ENCODE measurements at places on chromosomes 5 and 9.

- DNase-seq, result no peak
These were observed 30.6 kb upstream of the SPINK4 start for GRCh38 chr9:33209394-33209793.

GRCh38 chr5:135829681-135830383, 4.6 kb upstream of the SLC25A48 start:
- DNase-seq, result no peak

DNA sequence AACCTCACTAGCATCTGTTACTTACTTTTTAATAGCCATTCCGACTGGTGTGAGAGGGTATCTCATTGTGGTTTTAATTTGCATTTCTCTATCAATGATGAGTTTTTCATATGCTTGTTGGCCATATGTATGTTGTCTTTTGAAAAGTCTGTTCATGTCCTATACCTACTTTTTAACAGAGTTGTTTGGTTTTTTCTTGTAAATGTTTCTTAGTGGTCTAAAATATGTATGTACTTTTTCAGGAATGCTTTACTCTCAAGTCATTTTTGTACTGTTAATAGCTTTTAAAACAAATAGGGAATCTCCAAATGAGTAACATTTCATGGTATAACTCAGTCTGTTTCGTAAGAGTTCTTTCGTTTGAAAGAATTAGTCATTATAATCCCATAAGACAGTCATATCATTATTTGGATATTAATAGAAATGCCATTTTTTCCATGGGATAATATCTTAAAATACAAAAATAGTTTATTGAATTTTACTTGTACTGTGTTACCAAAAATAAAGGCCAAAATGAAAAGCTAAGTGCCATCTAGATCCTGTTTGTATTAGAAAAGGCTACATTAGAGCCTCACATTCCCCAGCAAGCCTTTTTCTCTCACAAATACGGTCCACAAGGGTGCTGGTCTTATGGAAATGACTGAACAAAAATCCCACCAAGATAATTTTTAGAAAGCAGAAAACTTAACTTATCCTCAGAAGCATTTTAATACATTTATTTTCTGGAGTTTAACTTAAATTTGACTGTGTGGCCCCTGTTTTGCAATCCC, 247.7 kb downstream of the PJA2 start:
- DNase-seq, result no peak

DNA sequence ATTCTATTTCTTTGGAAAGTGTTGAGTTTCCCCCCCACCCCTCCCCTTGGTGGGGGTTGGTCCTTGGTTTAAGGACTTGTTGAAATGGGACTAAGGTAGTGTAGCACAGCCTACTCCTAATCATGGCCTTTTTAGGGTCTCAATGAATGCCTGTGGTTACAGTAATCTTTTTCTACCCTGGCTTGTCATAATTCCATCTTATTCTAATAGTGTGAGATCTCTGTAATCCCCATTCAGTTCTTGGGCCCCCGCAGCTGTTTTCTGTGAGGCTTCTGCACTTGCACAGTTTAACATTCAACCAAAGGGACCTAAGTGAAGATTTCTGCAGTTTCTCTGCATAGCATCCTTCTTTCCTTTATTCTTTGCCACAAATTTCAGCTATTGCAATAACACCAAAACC, 30.7 kb downstream of the TNFSF15 start:
- no peak for DNase-seq

DNA sequence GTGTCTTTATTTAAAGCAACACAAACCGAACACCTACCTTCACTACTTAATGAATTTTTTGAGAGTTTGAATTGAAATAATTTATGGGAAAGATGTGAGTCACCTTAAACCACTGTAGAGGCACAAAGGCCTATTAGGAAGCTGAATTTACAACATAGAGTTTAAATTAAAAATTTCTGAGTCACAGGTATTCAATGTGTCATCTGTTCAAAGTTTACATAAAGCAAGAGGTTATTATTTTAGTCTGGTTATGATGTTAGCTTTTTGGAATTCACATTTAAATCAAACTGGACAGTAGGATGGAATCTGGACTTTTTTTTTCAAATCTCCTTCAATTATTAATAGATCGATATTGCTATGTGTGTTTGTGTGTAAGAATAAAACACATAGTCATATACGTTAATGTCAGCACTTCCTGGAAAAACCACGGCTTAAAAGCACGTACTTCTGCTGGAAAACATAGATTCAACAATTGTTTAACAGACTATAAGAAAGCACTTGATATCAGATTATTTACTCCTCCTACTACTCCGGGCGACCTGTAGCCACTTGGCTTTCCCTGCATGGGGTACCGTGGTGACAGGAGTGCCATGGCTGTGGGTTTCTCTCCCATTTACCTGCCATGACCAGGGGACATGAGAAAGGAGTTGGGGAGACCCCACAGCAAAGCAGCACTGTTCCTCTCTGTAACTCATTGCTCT, 638.6 kb downstream of the SEMA5A start:
- no peak for DNase-seq

DNA sequence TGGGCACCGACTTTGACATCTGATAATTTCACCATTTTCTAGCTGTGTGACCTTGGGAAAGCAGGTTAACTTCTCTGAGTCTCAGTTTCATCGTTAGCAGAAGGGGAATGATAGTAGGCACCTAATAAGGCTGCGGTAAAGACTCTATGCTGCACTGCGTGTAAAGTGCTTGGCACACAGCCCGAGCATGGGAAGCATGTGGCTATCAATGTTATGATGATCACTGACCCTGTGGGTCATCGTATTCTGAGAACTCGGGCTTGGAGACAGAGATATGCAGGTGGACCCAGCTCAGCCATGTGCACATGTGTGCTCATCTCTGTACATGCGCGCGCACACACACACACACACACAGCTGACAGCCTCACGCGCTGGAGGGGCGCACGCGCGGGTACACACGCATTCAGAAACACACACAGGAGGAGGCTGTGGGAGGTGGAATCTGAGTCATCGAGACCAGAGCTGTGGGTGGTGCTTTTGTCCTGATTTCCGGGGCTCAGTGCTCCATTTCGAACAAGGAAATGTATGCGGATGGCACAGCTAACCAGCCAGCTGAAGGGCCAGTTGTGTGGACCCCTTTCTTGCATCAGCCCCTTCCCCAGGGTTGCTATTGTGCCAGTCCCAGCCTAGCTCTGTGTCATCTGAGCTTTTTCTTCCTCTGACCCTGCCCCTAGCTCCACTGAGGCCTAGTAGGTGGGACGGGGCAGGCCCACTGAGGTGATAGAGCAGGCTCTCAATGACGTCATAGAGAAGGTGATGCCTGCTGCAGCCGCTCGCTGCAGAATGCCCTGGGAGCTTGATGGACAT, 11.1 kb upstream of the ARAP3 start:
- peak; percentile 69 for DNase-seq

- DNase-seq, result no peak
These were observed 286.3 kb upstream of the VLDLR start for GRCh38 chr9:2335260-2335659.

DNA sequence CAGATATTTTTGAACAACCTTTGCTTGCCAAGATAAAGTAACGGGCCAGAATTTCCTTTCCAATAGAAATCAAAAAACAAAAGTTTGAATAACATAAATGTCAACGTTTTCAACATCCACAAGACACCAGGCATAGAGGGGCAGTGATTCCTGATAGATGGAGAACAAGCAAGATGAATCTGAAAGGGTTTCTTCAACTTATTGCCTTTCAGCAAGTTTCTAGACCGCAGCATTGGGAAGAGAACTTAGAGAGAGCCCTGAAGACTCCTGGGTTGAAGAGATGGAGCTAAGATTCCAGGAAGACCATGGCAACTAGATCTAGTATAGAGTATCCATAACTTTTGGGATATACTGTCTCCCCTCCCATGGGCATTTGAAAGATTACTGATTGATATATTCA, 751.4 kb upstream of the CTNND2 start:
- DNase-seq, result no peak

DNA sequence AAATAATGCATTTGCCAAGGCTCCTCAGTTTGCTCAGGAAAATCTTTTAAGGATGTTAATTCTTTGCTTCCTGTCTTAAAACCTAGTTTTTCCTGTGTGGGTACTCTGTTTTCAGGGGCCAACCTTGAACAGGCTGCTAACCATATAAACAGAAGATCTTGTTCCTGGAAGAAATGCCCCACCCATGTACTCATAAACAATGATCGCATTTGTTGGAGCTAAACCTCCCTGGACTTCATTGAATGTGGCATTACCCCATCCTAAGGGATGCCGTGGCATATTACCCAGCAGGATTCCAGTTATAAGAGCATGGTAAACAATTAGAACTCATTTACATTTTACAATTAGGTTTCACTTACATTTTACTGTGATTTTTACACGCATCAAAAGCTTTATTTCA, 436.0 kb downstream of the ZNF608 start:
- no peak for DNase-seq

DNA sequence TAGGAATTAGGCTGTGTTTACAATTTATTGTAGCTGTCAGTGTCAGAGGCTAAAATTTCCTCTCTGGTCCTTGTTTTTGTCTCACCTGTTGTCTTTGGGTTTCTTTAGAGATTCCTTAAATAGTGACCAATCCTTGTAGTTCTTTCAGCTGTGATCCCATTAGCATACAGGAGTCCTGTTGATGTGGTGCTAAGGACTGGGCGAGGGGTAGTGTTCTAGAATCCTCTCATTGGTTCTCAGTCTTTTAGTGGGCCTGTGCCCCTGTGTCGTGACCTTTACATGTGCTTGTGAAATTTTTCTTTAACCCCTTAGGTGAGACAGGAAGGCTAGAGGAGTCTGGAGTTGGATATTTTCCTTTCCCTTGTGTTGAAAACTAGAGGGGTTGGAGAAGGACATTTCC, 51.2 kb downstream of the ZNF618 start:
- no peak for DNase-seq

GRCh38 chr9:7316967-7317366, 482.6 kb downstream of the DMAC1 start:
- no peak for DNase-seq

GRCh38 chr5:139982157-139982974, 60.7 kb downstream of the NRG2 start:
- no peak for DNase-seq

DNA sequence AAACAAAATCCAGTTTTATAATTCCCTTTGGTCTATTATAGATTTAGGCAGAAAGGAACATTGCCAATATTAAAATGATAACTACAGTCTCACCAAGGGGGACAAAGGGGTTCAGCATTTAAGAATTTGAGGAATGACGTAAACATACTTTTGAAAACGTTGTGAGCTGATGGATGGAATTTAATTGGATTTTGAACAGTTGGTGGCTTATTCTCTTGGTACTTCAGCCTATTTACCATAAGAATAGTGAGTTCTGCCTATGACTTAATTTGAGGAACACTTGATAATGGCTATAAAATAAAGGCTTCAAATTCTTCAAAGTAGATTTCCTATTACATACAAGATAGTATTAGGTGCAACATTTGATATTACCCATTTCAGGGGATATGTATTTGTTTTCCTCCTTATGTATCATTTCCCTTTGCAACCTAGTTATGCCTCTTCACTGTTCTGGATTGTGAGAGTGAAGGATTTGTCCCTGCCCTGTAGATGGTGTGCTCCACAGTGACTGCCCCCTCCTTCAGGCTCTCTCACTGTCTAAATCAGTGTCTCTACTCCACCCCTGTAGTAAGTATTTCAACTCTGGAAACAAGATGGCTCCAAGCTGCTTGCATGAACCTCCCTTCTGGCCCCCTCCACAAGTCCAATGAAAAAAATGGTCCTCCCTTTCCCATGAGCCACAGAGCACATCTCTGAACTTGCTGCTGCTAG, 225.6 kb downstream of the ARHGEF28 start:
- DNase-seq, result no peak

- no peak for DNase-seq
These were observed 722.8 kb upstream of the GRAMD2B start for GRCh38 chr5:125700380-125700861.

- no peak for DNase-seq
These were observed 89.1 kb upstream of the FBXW11 start for GRCh38 chr5:172095368-172096206.

GRCh38 chr5:168153876-168154270, 137.6 kb upstream of the WWC1 start:
- DNase-seq, result no peak

DNA sequence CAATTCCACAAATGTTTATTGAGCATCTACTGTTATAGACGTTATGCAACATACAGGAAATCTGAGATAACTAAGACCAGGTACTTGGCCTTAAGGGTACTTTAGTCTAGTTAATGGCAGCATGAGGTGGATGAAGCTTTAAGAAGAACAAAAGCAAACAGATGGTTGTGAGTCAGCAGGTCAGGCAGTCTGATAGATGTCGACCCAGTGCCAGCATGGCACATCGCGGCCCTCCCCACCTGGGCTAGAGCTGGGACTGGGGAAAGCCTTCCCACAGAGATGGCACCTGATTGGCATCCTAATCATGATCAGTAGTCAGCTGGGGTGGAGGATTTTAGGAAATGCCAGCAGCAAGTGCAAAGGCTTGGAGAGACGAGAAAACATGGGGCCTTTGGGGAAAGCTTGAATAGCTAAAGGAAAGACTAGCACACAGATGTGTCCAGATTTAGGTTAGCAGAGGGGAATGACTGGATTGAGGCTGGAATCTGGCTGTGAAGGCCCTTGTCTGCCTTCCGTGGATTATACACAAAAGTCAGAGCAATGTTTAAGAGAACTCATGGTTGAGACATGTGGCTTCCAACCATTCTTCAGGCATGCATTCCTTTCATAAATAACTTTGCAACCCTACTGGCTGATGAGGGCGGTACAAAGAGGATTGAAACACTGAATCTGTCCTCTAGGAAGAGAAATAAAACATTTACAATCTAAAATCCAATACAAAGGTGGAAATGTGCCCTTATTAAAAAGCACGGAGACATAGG, 395.4 kb upstream of the WWC1 start:
- no peak for DNase-seq

- DNase-seq, result no peak
These were observed 32.4 kb downstream of the RASEF start for GRCh38 chr9:83030391-83031107.

- no peak for DNase-seq
These were observed 19.2 kb downstream of the GSN start for GRCh38 chr9:121286973-121287741.

GRCh38 chr9:38360839-38361472, 31.5 kb upstream of the ALDH1B1 start:
- DNase-seq, result no peak

DNA sequence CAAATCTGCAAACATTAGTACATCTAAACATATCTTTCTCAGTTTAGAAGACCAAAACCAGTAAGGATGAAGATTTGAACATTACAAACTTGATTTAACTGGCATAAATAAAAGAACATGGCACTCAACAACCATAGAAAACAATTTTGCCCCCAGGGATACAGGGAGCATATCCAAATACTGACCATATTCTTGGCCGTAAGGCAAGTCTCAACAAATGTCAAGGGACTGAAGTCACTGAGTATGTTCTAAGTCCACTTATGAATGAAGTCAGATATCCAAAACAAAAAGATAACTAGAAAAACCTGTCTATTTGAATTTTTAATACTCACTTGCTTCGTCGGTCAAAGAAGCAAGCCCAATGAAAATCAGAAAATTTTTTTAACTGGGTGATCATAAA, 14.1 kb downstream of the FEM1C start:
- DNase-seq, result no peak

DNA sequence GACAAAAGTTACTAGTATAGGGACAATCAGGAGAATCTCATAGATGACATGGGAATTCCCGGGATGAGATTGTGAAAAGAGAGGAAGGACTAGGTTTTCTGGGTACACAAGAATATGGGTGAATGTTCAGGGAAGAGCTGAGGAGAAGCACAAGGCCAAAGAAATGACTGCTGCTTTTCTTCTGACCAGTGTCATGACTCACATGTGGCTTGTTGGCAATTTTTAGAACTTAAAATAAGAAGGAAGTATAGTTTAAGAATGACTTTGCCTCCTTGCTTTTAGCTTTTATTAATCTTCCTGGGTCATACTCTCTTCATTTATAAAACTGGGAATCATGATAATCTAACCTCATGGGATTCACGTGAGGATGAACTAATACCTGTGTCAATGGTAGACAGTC, 652.4 kb upstream of the MEF2C start:
- no peak for DNase-seq
